Bone marrow (tissue), 2 donors: ENCODE measurements at places on chromosomes 6 and 20.

DNA sequence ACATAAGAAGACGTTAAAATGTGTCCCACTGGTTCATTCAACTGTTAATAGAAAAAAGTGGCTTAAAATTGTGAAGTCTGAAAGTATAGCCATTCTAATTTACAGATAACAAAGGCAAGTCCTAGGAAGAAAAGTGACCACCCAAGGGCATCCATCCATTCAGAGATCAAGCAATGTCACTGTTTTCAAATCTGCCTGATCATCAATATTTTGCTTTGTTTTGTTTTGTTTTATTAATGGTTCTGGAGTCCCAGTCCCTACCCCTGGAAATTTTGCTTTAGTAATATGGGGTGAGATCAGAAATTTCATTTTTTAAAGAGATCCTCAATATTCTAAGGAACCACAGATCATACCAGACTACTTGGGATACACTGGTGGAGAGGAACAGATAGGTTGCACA lies 17.3 kb downstream of the KIAA0408 start:
- DNase-seq: no peak

DNA sequence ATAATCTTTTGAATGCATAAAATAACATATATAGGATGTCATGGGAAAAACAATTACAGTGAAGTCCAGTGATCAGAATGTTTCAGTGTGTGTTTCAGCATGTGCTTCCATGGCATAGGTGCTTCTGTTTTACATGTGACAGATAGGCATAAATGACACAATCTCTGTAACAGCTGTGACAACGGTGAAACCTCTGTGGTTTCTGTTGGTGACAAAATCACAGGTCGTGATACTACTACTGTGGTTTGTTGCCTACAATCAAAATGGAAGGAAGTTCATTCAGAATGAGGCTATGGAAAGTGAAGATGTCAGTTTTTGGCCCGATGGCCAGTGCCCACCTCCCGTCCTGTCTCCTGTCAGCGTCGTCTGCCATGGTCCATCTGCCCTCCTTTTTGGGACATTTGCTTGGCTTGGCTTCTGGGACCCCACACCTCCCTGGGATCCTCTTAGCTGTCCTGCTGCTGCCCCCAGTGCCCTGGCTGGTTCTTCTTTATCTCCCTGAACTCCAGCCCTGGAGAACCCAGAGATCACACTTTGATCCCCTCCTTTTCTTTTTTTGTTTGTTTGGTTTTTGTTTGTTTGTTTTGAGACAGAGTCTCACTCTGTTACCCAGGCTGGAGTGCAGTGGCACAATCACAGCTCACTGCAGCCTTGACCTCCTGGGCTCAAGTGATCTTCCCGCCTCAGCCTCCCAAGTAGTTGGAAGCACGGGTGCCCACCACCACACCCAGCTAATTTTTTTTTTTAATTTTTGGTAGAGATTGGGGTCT lies 79.3 kb upstream of the NAA20 start:
- DNase-seq: no peak

- no peak for DNase-seq
These were observed 79.6 kb upstream of the AHI1 start for GRCh38 chr6:135577059-135577538.

DNA sequence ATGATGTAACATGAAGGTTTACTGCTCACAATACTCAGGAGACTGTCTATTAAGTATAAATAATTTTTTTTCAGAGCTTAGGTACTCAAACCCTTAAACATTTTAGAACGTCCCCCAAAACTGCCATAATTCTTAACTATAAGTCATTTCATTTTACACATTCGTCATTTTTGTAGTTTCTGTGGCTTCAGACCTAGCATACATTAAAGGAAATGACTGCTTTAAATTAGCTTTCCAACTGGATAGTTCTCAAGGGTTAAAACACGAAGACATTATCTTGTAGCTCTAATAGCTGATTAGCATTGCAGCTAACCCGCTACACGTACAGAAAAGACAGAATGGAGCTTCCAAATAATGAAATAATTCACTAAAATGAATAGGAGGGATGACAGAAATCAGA lies 24.9 kb upstream of the PLN start:
- no peak for DNase-seq

DNA sequence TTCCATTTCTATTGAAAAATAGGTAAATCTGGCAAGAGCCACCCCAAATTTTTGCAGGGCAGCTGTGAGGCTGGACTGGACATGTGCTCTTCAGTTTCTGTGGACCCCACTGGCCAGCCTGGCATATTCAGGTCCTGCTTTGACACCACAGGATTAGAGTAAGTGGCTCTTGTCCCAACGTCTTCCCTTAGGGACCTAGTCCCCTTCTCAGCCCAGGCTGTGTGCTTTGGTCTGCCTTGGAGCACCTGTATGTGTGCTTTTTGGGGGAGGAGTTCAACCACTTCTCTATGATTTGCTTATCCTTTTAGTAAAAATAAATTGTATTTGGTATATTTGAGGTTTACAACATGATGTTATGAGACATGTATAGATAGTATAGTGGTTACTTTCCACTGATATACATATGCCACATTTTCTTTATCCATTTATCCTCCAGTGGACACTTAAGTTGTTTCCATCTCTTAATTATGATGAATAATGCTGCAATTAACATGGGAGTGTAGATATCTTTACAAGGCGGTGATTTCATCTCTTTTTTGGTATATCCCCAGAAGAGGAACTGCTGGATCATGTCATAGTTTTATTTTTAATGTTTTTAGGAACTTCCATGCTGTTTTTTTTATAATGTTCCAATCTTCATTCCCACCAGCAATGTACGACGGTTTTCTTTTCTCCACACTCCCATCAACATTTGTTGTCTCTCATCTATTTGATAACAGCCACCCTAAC lies 167.8 kb upstream of the UST start:
- no peak for DNase-seq

DNA sequence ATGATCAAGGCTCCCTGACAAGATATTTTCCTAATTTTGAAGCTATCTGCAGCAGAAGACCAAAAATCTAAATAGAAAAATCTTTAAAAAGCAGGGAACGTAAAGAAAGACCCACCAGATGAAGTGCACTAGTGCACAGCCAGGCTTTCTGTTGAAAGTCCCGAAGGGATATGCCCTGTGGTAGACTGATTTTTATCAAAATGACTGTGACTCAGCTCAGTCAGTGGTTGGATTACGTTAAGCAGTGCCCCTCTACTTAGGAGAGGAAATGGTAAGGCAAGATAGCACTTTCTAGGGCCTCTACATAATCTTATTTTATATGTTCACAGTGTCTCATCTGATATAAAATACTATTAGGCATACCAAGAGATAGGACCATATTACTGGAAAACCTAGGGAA lies 123.4 kb upstream of the RAB32 start:
- no peak for DNase-seq

DNA sequence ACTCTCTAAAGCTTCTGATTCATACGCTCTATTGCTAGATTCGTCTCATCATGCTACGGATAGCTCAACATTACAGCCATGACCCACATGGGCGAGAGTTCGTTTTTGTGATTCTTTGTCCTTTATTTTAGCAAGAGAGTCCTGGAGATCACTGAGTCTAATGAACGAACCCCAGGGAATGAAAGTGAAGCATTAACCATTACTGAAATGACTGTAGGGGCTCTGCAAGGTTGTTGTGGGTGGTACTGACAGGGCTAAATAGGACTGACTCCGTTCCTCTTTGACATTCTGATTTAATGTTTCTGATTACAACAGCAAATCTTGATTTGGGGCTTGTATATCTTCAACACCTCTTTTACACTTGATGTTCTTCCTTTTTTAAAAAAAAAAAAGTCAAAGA lies 13.7 kb upstream of the RTF2 start:
- DNase-seq: no peak

- DNase-seq: no peak
These were observed 54.4 kb downstream of the ADNP start for GRCh38 chr20:50876816-50877215.

DNA sequence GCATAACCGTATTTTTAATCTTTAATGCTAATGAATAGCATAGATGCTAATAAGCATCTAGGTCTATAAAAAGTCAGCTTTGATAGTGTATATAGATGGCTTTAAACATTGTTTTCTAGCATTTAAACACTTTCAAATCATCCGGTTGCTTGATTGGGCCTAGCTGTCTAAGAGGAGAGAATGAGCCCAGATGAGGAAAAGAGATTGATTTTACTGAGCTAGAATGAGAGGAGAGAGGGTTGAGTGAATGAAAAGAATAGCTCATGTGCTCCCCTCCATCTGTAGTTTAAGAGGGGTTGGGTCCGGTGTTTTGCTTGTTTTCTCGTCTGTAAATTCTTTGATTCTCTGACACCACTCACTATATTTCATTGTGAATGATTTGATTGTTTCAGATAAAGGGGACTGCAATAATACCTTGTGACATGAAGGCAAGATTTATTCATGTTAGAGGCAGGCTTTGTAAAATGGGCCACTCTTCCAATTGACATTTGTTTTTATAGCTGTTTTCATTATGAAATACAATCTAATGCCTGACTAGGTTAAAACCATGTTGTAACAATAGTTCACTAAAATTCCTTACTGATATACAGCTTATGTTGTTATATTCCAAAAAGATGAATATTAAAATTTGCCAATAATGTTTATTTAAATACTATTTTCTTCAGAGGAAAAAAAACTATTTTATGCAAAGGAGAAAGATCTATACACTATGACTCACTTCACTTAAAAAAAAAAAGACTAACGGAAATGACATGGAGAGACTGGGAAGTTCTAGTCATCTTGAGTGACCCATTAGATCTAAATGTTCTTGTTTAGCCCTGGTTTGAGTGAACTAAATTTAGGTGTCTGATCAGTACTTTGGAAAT lies 3.2 kb downstream of the PTPN1 start:
- no peak for DNase-seq

- DNase-seq: no peak
These were observed 501.8 kb downstream of the CD83 start for GRCh38 chr6:14619419-14619781.

- DNase-seq: no peak
These were observed 333.5 kb upstream of the MAN1A1 start for GRCh38 chr6:119683031-119683430.

GRCh38 chr6:33217246-33217645 lies 8.9 kb downstream of the RING1 start:
- no peak for DNase-seq

- no peak for DNase-seq
These were observed 10.5 kb upstream of the RAMACL start for GRCh38 chr6:166596776-166597507.

DNA sequence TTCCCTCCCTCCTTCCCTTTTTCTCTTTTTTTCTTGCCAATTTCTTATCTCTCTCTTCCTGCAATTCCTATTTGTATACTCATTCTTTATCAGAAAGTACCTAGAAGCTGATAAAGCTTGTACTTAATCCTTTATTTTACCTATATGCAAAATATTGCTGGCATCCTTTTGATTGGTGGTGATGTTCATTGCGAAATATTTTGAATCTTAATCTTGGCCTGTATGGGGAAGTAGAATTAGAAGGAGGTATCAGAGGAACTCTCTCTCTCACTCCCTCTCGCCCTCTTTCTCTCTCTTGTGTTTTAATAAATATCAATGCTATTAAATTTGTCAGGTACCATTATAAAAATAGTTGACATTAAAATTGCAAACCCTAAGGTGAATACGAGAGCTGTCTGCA lies 52.8 kb downstream of the UST start:
- DNase-seq: no peak

GRCh38 chr6:7633361-7633760 lies 43.4 kb downstream of the SNRNP48 start:
- DNase-seq: no peak
